GDM1 (cell line): ENCODE measurements at places on chromosomes 11 and 22.

DNA sequence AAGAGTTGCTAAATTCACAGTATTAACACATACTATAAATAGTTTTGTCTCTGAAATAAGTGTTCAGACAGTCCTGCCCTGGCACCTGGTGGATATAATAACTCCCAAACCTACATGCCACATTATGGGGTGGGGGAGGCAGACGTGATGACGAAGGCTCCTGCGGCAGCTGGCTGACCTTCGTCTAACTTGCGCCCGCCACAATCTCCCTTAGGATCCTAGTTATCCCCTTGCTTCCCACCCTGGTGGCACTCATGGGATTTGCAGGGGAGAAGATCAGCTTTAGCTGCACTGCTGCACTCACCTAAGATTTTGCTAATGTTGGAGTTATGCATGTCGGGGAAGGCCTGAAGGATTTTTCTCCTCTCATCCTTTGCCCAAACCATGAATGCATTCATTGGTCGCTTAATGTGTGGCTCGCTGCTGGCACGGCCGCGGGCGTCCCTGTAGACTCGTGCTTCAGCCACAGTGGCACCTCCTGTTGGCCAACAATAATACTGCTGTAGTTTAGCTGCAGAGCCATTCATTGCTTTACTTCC lies 367.6 kb downstream of the SOX6 start:
- no peak for DNase-seq

GRCh38 chr11:69530278-69531070 lies 49.0 kb downstream of the LINC01488 start:
- no peak for DNase-seq

GRCh38 chr11:14499178-14499559 lies 442 bp downstream of the COPB1 start:
- DNase-seq = no peak

DNA sequence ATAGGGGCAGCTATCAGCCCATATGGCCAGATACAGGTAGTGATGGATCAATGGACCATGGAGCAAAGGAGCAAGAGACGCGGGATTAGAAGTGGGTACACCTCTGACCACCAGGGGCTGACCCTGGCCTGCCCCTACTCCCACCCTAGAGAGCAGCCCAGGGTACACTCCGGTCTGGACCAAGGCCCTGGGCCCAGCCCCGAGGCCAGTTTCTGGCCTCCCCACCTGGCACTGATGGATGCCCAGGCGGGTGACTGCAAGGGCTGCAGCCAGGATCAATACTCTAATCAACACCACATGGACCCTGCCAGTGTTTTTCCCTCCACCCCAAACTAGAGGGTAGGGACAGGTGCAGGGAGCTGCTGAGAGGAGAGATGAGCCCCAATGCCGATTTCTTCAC lies 74.1 kb upstream of the NECTIN1 start:
- no peak for DNase-seq

- no peak for DNase-seq
These were observed 156.2 kb downstream of the BRD1 start for GRCh38 chr22:49671331-49672013.

DNA sequence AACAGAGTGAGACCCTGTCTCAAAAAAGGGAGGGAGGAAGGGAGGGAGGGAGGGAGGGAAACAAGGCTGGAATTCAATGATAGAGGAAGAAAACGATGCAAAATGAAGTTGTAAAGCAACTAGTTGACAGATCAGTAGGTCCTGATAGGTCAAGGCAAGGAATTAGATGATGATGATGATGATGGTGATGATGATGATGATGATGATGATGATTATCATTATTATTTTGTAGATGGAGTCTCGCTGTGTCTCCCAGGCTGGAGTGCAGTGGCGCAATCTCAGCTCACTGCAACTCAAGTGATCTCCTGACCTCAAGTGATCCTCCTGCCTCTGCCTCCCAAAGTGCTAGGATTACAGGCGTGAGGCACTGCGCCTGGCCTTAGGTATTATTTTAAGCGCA lies 11.3 kb upstream of the L3MBTL2 start:
- no peak for DNase-seq

- DNase-seq = no peak
These were observed 41.3 kb downstream of the ABTB2 start for GRCh38 chr11:34316347-34317035.

DNA sequence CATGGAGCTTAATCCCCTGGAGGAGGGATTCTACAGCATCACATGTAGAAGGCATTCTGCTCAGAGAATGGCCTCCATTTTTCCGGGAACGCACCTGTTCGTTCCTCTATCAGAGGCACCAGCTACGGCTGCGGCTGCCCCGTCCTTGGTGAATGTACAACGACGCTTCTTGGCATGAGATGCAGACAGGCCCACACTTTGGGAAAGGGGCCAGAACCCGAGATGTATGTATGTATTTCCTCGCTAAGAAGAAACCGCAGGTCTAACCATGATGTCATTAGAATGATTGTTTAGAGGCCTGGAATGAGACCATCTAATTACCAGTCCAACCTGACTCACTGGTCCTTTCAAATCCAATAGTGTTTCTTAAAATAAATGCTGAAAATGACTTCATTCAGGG lies 1293.4 kb downstream of the TBC1D22A start:
- DNase-seq = no peak

GRCh38 chr22:46119729-46120419 lies 30.5 kb upstream of the PPARA start:
- DNase-seq = no peak

GRCh38 chr22:39962071-39962470 lies 1.9 kb downstream of the TMA7B start:
- DNase-seq = no peak
